ENCODE measurements at places on chromosomes 6 and 20. TPM values are rescaled to one million over a fixed set of nuclear protein-coding genes. Genes with fewer than 3 reads are reported as not detected.

GRCh38 chr6:141846639-141847038, 286.1 kb upstream of the GJE1 start:
- DNase-seq = no peak

GRCh38 chr6:132144456-132144855, 193.3 kb upstream of the CCN2 start:
- no peak for DNase-seq

DNA sequence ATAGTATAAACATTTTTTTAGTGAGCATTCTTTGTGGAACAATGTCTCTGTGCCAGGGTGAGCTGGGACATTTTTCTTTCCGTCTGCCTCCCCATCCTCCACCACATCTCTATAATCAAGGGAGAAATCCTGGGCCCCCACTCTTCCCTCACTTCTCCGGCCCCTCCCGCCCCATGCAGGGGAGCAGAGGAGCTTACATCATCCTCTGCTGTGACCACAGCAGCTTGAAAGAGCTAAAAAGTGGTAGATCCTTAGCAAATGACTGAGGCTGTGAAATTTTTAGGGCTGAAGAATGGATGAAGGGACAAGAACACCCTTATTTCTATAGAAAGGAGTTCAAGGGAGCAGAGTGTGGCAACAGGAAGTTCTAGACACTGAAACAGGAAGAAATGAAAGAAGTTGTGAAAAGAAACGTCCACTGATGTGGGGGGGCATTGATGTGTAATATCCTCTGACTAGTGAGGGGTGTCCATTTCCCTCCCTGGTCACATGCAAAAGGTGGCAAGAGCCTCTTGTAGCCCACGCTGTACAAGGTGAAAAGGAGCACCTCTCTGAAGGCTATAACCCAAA, 380.3 kb upstream of the JARID2 start:
- DNase-seq = no peak

GRCh38 chr20:46073443-46073842, 16.3 kb downstream of the NCOA5 start:
- no peak for DNase-seq

- no peak for DNase-seq
These were observed 57.1 kb upstream of the MAP7 start for GRCh38 chr6:136607204-136607931.

DNA sequence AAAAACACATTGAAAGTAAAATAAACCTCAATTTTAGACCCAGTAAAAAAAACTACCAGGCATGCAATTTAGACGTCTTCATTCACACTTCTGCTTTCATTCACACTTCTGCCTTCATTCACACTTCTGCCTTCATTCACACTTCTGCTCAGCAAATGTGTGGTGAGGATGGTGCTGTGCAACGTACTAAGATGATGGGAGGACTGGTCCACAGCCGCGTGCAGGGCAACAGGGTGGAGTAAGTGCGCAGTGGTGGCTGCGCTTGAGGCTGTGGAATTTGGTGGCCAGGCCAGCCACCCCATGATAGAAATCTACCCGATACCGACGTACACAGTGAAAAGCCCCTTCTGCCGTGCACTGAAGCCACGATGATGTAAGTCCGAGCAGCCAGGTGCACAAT, 114.3 kb upstream of the CD93 start:
- DNase-seq = no peak

DNA sequence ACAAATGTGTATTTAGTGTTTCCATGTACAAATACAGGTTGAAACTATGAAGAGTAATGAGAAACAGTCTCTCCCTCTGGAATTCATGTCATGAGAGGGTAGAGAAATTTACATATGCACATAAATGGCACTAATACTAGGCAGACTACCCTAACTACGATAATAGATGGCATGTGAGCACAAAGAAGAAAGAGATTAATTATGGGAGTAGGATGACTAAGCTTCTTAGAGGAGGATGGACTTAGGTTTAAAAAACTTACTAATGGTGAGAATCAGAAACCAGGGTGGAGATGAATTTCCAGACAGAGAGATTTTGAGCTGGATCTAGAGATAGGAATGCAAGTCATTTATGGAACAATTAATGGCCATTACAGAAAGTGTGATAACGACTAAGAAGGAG, 225.3 kb upstream of the HTR1E start:
- DNase-seq = no peak

GRCh38 chr6:159557031-159557430, 136.0 kb downstream of the SOD2 start:
- no peak for DNase-seq

DNA sequence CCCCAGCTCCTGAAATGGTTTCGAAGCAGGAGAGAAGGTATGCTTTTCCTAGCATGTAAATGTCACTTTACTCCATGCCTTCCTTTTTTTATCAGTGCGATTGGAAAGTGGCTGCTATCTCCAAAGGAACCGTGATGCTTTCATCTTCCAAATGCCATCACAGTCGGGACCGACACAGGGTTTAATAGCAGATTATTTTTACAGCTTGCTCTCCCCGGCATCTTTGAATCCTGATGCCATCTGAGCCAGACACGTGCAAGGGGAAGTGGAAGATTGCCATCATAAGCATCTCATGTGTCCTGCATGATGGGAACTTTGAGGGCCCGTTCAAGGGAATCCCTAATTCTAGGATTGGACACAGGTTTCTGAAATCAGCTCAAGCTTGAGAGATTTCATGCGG, 253.4 kb upstream of the KCNG1 start:
- DNase-seq = no peak

GRCh38 chr6:153503810-153504209, 372.7 kb upstream of the RGS17 start:
- DNase-seq = no peak

GRCh38 chr20:46994341-46994740, 99.7 kb downstream of the EYA2 start:
- no peak for DNase-seq

GRCh38 chr6:46090115-46091079, 39.4 kb upstream of the ENPP4 start:
- DNase-seq = no peak

GRCh38 chr20:53079261-53079691, 107.1 kb downstream of the TSHZ2 start:
- no peak for DNase-seq

- DNase-seq = no peak
These were observed 13.8 kb downstream of the MRPL14 start for GRCh38 chr6:44113414-44113813.

Gene TXNDC5
- total RNA-seq = 2,272 TPM

Gene EZR
- total RNA-seq = 172 TPM

Gene PSMB9
- 53.5 TPM for total RNA-seq

Gene NKX2-4
- total RNA-seq = not detected

Gene PTPRT
- total RNA-seq = not detected

Gene SPTLC3
- total RNA-seq = 0.71 TPM

Gene OLIG3
- not detected for total RNA-seq
